Renal pelvis (tissue), 12 donors: ENCODE measurements at places on chromosomes 16 and 17.
A peak's percentile ranks its signal among the peaks of the same experiment; 100 is the strongest.

- no peak for DNase-seq
These were observed 32.7 kb downstream of the ZZEF1 start for GRCh38 chr17:4110152-4110551.

DNA sequence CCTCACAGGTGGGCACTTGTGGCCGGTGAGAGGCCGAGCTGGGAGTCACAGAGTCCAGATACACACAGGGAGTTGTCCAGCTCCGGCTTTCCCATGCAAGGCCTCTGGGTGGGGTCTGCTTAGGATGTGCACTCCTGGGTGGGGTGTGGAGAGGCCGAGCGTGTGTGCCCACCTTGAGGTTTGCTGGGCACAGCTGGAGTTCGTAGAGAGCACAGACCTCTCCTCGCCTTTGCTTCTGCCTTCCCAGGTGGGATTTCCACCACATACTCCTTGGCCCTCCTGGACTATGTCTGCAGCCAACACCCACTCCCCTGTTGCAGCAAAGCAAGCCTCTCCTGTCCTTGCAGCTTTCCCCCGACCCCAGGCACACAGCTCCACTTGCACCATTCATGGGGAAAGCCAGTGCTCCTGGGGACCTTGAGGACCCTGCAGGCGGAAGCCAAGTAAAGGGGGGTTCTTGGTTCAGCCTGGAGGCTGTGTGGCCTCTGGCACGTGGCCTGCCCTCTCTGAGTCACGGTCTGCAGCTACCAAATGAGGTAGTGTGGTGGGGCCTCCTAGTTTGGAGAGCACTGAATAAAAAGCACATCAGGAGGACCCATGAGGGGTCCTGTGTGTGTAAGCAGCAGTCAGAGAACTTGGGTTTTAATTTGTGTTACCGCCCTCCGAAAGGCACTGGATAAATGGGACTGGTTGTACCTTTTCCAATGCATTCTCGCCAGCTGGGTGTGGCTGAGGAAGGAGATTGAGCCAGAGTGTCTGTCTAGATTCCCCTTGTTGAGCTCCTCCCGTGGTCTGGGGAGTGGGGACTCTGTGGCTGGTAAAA, 31.5 kb downstream of the MPRIP start:
- no peak for DNase-seq

DNA sequence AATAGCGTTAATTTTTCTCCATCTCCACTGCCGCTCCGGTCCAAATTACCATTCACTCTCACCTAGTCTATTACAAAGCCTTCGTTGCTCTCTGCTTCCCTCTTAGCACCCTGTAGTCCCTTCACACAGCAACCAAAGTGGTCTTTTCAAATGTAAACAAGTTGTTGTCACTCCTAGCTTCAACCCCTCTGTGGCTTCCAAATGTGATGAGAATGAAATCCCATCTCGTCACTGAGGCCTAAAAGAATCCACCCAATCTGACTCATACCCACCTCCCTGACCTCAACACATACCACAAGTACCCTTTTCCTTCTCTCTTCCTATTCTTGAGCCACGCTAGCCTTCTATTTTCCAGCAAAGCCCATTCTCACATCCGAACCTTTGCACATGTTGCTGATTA, 2.2 kb upstream of the PELP1 start:
- no peak for DNase-seq

DNA sequence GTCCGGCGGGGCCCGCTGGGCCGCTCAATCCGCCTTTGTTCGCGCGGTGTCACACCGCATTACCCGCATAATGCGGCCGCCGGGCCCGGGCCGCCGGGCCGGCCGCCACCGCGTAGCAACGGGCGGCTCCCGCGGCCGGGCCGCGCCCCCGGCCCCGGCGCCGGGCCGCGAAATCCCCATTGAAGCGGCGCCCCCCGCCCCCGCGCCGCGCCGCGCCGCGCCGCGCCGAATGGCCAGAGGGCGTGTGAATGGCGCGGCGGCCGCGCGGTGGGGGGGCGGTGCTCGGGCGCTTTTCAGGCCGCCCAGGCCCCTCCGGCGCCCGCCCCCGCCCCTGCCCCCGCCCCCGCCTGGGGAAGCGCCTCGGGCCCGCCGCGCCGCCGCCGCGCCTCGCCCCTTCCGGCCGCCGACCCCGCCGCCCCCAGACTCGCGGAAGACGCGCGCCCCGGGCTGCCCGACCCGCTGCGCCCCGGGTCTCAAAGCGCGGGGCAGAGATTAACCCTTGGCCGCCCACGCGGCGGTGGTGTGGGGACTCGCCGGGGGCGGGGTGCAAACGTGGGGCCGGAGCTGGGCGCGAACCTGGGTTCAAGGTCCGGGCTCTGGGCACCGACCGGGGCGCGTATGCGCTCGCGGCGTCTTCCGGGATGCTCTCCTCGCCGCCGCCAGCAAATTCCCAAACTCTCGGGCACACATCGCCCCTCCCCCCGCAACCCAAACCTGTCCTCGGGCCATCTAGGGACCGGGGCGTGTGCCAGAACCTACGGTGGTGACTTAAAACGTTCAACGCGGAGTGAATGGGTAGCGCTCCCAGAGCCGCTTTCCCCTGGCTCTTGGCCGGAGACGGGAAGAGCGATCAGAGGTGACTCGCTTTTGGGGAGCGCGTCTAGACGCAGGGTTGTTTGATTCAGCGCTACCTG, 46.7 kb downstream of the WNT3 start:
- DNase-seq, result peak; percentile 21

DNA sequence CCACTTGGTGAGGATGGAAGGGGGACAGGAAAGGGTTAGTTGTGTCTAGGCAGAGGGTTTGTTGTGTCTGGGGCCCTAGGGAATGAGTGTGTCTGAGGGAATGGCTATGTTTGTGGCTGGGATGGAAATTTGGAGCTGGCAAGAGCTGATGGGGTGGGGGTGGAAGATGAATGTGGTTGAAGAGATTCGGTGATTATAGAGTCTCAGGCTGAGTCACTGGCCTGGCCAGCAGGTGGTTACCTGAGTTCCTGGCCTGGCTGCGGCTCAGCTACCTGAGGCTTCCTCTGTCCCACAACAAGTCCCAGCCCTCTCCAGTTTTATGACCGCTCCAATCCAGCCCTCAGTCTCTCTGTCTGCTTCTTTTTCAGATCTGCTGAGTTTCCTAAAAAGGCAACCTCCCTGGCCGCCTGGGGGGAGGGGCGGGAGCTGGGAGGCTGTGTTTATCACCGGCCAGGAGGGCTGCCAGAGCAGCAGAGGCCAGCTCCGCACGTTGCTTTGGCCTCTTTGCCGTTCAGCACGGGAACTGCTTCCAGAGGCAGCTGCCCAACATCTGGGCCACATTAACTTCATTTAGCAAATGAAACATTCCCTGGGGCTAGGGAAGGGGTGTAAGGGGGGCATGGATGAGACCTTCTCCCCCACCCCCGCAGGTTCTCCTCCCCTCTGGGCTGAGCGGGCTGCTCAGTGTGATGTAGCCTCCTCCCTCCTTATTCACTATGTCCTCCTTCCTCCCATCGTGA, 21.8 kb downstream of the ITGB3 start:
- DNase-seq, result peak; percentile 60

GRCh38 chr17:17119533-17119932, 77.3 kb downstream of the MPRIP start:
- DNase-seq, result no peak

DNA sequence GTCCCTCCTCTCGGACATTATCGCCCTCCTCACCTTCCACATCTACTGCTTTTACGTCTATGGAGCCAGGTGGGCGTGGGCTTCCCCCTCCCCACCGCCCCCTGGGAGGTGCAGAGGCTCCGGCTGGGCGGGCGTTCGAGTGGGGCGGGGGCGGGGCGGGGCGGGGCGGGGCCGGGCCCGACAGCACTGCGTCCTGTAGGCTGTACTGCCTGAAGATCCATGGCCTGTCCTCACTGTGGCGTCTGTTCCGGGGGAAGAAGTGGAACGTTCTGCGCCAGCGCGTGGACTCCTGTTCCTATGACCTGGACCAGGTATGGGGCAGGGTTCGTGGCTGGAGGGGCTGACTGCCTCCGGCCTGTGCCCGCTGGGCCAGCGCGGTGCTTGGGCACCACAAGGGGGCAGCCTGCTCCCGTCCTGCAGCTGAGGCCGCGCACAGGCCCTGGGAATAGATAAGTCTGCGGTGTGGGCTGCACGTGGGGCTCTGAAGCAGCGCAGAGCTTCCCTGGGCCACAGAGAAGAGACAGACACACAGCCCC, 9.2 kb downstream of the PIGQ start:
- DNase-seq, result no peak

DNA sequence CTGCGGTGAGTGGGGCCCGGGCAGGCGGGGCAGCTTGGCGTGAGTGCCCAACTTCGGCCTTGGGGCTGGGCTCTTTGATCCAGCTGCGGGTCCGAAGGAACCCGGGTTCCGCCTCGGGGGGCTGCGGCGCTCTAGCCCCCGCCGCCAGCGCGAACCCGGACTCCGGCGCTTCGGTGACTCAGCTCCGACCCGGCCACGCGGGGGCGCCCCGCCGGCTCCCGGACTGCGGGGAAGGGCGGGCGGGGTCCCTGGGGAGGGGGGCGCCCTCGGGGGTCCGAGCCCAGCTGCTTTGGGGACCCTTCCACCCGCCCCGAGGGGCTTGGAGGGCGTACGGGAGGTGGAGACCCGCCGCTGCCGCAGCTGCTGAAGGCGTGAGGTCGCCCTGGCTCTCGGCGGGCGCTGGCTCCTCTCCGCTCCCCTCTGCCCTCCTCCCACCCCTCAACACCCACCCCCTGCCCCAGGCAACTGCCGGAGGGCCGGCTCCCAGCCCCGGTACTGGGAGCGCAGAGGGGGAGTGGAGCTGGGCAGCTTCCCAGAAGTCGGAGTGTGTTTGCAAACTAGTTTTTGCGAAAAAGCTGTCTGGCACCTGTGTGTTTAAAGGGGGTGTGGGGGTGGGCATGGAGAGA, 516 bp downstream of the CPNE2 start:
- peak; percentile 14 for DNase-seq

- DNase-seq, result no peak
These were observed 45.4 kb upstream of the CCL1 start for GRCh38 chr17:34408439-34408838.

GRCh38 chr17:32386844-32387243, 36.9 kb downstream of the ZNF207 start:
- DNase-seq, result no peak

DNA sequence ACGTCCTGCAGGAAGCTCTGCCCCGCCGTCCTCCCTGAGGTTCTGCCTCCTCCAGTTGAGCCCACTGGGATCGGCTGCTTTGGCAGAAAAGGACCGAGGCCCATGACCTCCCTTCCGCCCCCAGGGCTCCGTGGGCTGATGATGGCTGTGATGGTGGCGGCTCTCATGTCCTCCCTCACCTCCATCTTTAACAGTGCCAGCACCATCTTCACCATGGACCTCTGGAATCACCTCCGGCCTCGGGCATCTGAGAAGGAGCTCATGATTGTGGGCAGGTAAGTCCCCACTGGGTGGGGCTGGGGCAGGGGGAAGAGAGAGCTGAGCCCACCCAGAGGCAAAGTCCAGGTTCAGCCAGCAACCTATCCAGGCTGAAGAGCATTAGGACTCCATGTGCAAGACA, 61.1 kb downstream of the SLC5A11 start:
- DNase-seq, result no peak

GRCh38 chr16:53817117-53817755, 113.3 kb downstream of the FTO start:
- DNase-seq, result no peak

GRCh38 chr17:69962436-69962995, 112.5 kb upstream of the KCNJ16 start:
- DNase-seq, result no peak

- no peak for DNase-seq
These were observed 7.4 kb downstream of the HS3ST3A1 start for GRCh38 chr17:13594310-13594709.

GRCh38 chr16:10918294-10919002, 23.8 kb downstream of the DEXI start:
- peak; percentile 91 for DNase-seq

DNA sequence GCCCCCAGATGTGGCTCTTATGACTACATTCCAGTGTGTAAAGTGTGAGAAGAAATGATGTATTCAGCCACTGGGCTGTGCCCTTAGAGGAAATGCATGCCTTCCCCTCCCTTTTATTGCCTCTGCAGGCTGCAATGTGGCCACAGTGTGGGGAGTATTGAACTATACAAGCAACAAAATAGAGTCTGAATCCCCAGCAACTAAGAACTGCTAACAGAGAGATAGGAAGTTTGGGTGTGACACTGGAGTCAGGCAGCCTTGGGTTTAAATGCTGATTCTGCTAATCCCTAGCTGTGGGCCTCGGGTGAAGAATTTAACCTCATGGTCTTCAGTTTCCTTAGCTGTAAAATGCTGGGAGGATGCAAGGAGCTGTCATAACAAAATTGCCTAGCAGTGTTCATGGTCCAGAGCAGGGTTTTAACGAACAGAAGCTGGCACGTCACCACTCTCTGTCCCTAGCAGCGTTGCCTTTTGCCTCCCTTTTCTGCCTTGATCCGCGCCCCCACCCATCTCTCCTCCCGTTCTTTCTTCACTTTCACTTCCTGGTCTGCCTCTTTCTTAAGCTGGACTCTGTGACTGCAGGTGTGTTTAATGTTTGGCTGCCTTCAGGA, 50.3 kb downstream of the KPNA2 start:
- DNase-seq, result no peak

DNA sequence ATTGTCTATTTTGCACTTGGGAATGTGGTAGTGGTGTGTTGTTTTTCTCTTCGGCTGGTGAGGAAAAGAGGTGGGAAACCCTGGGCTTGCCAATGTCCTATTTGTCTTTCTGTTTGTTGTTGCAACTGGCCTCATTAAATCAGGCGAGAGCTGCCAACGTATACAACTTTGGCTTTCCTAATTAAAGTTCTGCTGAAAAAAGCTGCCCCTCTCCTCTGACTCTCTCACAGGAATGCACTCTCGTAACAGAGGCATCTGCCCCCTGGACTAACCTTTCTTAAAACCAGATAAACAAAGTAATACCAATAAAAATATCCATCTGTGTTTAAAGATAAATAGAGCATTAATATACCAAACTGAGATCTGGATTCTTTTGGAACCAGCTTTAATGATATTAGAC, 7.8 kb downstream of the CDRT15 start:
- no peak for DNase-seq

DNA sequence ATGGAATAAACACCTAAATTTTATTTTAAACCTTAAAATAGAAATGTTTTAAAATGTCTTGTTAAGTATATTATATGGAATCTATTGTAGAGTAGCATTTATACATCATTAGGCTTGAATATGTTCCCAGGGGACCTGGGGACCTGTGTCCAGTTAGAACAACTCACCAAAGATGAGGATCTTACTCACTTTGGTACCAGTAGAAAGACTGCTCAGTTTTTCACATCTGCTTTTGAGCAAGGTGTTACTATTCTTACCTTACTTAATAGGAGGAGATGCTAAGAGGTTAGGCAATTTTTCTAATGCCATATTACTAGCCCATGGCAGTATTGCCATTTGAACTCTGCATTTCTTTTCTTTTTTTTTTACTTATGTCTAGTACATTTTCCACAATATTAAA, 14.7 kb downstream of the STXBP4 start:
- DNase-seq, result no peak

GRCh38 chr16:7420079-7420478, 87.4 kb downstream of the RBFOX1 start:
- no peak for DNase-seq

DNA sequence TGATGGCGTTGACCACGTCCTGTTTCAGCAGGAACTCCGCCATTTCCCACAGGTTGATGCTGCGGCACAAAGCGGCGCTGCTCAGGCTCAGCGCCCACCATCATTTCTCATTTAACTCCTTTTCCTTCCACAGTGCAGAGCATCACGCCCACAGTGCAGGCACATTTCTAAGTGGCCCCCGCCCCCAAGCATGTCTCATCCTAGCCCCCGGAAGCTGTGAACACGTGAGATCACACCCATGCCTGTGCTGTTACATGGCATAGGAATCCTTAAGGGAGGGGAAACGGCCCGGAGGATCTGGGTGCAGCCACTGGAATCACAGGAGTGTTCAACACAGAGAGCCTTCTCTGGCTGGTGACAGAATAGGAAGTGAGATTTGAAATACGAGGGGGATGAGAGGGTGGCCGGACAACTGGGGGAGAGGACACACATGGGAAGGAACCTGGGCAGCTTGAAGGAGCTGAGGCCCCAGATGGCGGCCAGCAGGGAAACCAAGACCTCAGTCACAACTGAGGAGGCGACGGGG, 4.7 kb downstream of the NAGPA start:
- no peak for DNase-seq
